Umbilical cord (tissue), 2 donors: ENCODE measurements at places on chromosomes 4 and X. TPM values are rescaled to one million over a fixed set of nuclear protein-coding genes. Genes with fewer than 3 reads are reported as not detected.
A peak's percentile ranks its signal among the peaks of the same experiment; 100 is the strongest.

GRCh38 chr4:94534401-94535312 lies 82.9 kb downstream of the PDLIM5 start:
- peak; percentile 64 for DNase-seq

- DNase-seq, result no peak
These were observed 14.2 kb upstream of the DCAF4L1 start for GRCh38 chr4:41967392-41967791.

GRCh38 chr4:112141366-112142138 lies 3.7 kb upstream of the FAM241A start:
- peak; percentile 55 for DNase-seq

Gene PDK3
- total RNA-seq, result 16.1 TPM

GRCh38 chrX:17390419-17390850 lies 15.4 kb downstream of the NHS start:
- no peak for DNase-seq

Gene CCNA2
- 5.5 TPM for total RNA-seq

DNA sequence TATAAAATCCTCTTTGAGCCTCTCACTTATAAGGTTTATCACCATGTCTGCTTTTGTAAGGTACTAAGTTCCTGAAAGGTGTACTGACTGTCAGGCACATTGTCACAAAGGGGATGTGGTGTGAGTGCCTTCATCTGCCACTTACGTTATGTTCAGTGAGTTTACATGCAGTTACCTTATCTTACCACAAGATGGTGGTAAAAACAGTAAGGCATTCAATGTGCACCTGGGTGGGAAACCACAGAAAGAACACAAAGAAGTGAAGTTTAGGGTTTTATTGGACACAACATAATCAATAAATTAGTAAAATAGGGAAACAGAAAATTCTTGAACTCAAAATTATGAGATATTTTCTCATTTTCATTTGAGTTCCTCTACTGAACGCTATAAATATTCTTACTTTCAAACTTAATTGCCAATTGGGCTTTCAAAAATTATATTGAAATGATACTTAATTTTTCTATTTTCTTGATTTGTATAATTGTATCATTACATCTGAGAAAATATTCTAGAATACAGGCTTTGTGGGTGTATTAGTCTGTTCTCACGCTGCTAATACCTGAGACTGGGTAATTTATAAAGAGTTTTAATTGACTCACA lies 650.8 kb downstream of the PCDH7 start:
- DNase-seq, result peak; percentile 52

Gene POF1B
- total RNA-seq, result 9.9 TPM

DNA sequence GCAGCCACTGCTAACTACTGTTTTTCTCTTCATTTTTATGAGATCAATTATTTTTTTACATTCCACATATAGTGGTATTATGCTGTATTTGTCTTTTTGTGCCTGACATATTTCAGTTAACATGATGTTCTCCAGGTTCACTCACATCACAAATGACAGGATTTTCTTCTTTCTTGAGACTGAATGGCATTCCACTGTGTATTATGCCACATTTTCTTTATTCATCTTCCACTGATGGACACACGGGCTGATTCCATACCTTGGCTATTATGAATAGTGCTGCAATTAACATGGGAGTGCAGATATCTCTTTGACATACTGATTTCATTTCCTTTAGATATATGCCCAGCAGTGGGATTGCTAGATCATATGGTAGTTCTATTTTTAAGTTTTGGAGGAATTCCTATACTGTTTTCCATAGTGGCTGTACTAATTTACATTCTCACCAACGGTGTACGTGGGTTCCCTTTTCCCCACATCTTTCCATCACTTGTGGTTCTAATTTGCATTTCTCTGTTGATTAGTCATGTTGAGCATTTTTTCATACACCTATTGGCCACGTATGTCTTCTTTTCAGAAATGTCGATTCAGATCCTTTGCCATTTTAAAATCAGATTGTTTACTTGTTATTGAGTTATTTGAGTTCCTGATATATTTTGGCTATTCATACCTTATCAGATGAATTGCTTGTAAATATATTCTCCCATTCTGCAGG lies 14.9 kb upstream of the ZCCHC4 start:
- DNase-seq, result no peak

GRCh38 chr4:120452001-120452400 lies 385.4 kb upstream of the MAD2L1 start:
- DNase-seq, result no peak

- DNase-seq, result no peak
These were observed 135.0 kb downstream of the RBM46 start for GRCh38 chr4:154916068-154916467.

DNA sequence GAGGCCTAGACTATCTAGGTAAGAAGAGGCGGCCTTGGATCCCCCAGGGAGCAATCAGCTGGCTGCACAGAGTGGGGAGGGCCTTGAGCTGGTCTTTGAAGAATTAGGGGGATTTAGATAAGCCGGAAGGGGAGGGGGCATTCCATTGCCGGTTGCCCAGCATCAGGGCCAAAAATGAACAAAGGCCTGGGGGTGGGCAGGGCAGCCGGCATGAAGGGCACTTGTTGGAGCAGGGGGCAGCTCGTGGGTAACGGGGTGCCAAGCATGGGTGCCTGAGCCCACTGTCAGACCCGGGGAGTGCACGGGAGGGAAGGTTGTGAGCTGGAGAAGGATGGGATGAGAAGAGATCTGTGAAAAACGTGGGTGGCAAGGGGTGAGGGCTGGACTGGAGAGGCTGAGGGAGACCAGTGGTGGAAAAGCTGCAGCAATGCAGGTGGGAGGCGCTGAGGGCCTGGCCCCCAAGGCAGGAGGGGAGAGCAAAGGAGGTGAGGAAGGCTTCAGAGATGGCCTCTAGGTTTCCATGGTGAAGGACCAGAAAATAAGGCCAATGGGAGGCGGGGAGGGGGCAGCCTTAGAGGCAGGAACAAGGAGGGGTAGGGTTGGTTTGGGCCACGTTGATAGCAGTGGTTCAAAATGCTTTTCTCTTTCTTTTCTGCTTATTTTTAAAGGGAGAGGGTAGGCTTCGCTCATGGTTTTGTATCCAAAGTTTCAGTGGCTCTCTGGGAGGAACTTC lies 8.6 kb downstream of the KLF3 start:
- DNase-seq, result peak; percentile 62
